CD8-positive, alpha-beta T cell (primary cell): ENCODE measurements at places on chromosomes 7 and 10.

GRCh38 chr10:2831509-2831908, 235.8 kb upstream of the PFKP start:
- DNase-seq = no peak

DNA sequence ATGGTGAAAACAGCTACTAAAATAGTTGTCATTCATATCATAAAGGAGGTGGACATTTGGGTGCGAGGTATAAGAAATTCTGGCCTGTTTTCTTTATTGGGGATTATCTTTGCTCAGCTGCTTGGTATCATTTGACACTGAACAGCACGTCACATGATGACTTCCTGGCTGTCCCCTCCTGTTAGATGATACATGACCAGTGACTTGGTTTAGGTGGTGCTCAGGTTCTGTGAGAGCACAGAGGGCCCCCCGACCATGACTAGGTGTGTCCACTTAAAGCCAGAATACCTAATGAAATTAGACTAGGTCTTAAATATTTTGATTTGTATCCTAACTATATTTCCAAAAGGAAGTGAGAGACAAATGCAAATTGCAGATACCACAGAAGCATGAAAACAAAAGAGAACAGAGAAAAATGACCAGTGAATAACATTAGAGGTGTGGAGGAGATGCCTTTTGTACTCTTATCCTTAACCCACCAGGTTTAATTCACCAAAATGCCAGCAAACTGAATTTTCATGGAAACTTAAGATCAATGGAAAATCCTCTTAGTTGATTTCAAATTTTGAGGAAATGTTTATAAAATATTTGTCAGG, 50.6 kb upstream of the GJD4 start:
- DNase-seq = no peak

GRCh38 chr10:24901686-24902399, 50.6 kb downstream of the PRTFDC1 start:
- no peak for DNase-seq

DNA sequence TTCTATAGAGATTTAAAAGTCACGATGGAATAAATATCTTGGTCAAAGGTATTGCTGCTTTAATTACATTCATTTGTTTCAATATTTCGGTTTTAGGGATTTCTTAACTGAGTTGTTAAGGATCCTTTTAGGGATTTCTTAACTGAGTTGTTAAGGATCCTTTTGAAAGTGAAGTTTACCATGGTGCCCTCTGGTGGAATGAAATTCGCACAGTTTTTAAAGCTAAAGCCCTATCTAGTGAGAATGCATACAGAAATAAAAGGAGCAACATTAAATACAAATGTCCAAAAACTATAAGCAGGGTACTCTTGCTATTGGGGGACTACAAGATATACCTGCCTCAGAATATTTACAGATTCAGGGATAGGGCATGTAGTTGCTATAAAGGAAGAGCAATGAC, 193.7 kb downstream of the RNLS start:
- peak; percentile 5 for DNase-seq

DNA sequence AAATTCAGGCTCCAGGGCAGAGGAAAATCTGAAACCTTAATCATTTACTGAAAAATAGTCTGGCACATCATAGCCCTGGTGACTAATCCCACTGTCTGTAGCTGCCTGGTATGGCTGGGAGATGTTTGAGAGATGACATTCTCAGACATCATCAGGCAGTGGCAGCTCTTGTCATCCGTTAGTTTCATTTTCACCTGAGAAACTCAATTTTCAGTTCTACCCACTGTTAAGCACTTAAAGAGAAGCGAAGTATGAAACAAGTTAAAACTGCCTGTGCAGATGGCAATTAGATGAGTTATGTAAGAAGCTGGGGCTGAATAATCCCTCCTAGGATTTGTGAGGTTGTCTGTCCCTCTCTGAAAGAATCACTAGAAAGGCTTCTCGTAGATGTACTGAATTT, 150.2 kb downstream of the NSUN6 start:
- no peak for DNase-seq

- no peak for DNase-seq
Observed at GRCh38 chr10:103490986-103491314, 2.6 kb upstream of the NEURL1 start.

- no peak for DNase-seq
Observed at GRCh38 chr10:47287365-47287802, 12.6 kb upstream of the GDF10 start.

DNA sequence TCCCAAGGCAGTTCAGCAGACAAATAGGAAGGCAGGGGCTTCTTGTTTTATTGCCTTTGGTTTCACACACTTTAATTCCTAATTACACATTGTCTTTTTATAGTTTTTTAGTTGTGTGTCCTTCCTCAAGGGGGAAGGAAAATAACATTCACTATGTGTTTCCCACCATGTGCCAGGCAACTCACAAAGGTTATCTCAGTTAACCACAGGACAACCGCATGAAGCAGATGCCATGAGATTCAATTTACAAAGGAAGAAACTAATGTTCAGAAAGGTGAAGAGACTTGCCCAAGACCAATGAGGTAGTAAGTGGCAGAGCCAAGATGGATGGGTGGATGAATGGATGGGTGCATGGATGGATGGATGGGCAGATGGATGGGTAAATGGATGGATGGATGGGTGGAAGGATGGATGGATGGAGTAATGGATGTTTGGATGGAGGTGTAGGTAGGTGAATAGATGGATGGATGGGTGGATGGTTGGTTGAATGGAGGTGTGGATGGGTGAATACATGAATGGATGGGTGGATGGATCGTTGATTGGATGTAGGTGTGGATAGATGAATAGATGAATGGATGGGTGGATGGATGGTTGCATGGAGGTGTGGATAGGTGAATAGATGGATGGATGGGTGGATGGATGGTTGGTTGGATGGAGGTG, 77.9 kb downstream of the ARHGAP22 start:
- no peak for DNase-seq

DNA sequence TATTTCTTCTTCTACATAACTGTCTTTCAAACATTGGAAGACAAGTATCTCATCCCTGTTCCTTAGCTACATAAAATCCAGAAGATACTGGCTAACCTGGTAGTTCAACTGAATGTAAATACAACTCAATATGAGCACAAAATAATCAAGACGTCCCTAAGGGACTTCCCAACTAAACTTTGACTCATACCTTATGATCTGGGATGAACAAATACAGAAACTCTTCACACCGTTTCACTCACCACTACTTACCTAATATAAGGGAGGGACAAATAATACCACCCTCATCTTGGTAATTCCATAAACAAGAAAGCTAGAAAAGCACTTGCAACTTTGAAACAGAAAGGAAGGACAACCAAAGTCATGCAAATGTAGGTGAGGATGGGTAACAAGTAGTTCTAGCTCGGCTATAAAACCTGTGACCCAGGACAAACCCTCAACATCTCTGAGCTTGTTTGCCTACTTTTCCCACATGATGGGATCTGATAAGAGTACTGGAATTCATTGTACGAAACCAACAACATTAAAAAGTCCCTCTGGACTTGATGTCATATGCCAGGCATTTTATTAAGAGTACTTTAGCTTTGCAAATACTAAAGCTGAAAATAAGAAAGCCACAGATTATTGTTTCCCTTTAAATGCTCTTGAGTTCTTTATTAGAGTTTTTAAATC, 121.9 kb downstream of the STRA8 start:
- DNase-seq = no peak

DNA sequence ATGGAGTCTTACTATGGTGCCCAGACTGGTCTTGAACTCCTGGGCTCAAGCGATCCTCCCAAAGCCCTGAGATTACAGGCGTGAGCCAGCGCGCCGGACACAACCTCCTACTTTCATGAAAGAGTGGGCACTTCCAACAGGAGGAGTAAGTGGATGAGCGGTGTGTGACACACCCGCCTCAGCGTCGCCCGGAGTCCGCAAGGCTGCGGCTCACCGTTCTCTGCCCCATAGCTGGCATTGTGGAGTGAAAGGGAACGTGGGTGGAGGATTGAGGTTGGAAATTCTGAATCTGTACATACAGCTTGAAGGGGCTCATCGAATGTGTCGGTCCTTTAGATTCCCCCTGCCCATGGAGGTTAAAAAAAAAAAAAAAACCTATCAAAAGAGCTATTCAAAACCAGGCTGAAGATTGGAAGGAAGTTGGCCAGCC, 524 bp upstream of the PRXL2A start:
- DNase-seq = no peak

DNA sequence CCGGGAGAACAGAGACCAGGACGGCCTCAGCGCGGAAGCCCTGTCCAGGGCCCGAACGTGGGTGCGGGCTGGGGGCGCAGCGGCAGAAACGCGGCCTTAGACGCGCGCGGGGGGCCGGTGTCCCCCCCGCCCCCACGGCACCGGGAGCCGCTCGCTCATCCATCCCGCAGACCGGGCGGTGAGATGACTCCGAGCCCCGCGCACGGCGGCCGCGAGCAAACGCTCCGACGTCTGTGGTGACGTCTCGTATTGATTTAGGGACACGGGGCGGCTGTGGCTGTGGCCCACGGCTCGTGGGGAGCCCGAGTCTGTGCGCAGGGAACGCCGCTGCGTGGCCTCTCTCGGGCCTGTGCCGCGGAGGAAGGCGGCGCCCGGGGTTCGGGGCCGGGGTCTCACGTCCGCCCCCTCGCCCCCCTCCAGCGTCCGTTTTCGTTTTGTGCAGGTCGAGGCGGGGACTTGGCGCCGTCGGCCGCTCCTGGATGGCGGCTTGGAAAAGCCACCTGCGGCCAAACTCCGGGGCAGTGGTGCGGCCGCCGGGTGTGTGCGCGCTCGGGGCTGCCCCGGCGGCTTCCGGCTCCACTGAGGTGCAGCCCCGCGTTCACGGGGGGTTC, 1.0 kb upstream of the NKX6-2 start:
- no peak for DNase-seq

- no peak for DNase-seq
Observed at GRCh38 chr7:148687555-148687954, 11.1 kb upstream of the CUL1 start.

- no peak for DNase-seq
Observed at GRCh38 chr10:79252450-79252849, 94.8 kb upstream of the PPIF start.
